Neural crest cell (in vitro differentiated cells): ENCODE measurements at places on chromosomes 1 and 21.

- no peak for DNase-seq
Observed at GRCh38 chr1:185338719-185339622, 21.9 kb upstream of the IVNS1ABP start.

GRCh38 chr1:166933633-166934032 lies 41.7 kb downstream of the ILDR2 start:
- DNase-seq, result no peak

GRCh38 chr1:39973503-39974135 lies 18.7 kb downstream of the MFSD2A start:
- peak; percentile 86 for DNase-seq

DNA sequence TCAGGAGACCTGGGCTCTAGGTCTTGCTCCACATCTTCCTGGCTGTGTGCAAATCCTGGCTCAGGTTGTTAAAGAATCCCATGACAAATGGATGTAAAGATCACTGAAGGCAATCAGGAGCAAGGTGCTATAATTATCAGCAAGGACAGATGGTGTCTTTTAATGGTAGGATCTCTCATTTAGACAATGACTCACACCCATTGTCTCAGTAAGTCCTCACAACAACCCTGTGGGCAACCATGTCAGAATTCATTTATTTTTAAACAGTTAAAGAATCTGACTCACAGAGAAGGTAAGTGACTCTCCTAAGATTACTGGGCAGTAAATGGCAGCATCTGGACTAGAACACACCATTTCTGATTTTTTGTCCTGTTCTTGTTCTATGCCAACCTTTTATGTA lies 32.8 kb downstream of the RNASEL start:
- DNase-seq, result no peak
